T-cell (primary cell): ENCODE measurements at places on chromosomes 3 and 15. TPM values are rescaled to one million over a fixed set of nuclear protein-coding genes. Genes with fewer than 3 reads are reported as not detected.

DNA sequence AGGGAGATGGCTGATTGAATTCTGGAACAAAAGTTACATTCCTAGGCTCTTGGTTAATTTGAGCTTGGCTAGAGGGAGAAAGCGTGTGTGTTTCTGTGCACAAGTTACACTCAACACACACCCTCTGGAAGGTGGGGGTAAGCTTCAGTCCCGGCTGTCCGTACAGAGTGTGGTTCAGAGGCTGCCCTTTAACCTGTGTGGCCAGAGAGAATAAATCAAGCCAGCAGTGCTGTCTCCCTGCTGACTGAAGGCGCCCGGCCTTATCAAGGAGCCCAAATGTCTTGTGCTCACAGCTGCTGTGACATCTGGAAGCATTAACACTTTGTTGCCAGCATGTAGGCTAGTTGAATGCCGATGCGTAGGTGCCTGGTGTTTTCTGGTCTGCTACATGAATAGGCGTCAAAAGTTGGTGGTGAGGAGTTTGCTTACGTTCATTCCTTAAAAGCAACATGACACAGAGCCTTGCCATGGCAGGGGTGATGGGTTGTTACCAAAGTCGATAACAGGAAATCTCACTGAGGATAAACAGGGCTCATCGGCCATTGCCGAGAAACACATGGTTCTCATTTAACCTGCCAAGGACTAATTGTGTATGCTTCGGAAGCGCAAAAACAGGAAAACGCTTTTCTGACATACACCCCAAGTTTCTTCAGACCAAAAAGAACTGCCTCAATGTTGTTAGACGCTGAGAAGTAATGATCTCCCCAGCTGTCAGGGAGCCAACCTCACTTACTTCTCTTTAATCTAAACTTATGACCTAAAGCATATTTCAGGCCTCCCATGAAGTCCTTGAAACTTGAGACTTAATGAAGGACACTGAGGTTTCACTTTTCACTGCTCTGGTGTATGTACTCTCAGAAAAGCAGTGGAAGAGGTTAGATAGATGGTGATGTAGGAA is 95.8 kb upstream of the CTDSPL start:
- no peak for DNase-seq

DNA sequence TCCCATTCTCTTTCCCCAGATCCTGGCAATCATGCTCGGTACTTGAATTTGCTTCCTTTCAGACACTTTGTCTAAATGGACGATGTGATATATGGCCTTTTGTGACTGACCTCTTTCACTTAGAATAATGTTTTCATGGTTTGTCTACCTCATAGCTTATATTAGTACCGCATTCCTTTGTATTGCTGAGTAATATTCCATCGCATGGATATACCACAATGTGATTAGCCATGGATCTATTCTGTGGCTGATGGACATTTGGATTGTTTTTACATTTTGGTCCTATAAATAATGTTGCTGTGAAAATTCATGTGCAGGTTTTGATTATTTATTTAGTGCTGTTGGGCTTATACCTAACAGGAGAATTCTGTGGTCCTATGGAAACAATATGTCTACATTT is 458.6 kb downstream of the GABRG3 start:
- no peak for DNase-seq

ACAD11 gene
- 25.1 TPM for total RNA-seq

CHRM5 gene
- total RNA-seq = not detected
